Endothelial cell (in vitro differentiated cells): ENCODE measurements at places on chromosomes 6 and 20.
A peak's percentile ranks its signal among the peaks of the same experiment; 100 is the strongest.

GRCh38 chr6:150346346-150346745, 22.5 kb upstream of the IYD start:
- no peaks in the 10 kb centered on the region for H3K27me3 ChIP-seq
- no peak overlapping the region for H3K27ac ChIP-seq
- H3K4me3 ChIP-seq, result no peak overlapping the region
- no peak for DNase-seq
- H3K36me3 ChIP-seq, result no peaks in the 10 kb centered on the region
- H3K4me1 ChIP-seq, result no peaks in the 10 kb centered on the region

GRCh38 chr6:22036275-22036674, 260.6 kb downstream of the PRL start:
- H3K4me1 ChIP-seq, result peaks cover 4% of the 10 kb centered on the region
- peaks cover 23% of the 10 kb centered on the region for H3K36me3 ChIP-seq
- no peak overlapping the region for H3K4me3 ChIP-seq
- H3K27me3 ChIP-seq, result peaks cover 1% of the 10 kb centered on the region
- no peak for DNase-seq

DNA sequence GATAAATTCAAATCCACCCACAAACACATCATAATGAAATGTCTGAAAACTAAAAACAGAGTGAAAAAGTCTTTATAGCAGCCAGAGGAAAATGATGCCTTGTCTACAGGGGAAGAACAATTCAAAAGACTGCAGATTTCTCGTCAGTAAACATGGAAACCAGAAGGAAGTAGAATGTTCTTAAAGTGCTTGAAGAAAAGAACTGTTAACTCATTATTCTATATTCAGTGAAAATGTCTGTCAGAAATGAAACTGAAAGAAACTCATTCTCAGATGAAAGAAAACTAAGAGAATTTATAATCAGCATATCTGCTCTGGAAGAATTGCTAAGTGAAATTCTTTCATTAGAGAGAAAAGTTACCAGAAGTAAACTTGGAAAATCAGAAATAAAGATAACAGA, 416.1 kb downstream of the TBC1D32 start:
- no peak overlapping the region for H3K4me3 ChIP-seq
- H3K27ac ChIP-seq, result no peak overlapping the region
- H3K27me3 ChIP-seq, result no peaks in the 10 kb centered on the region
- DNase-seq, result no peak
- H3K4me1 ChIP-seq, result no peaks in the 10 kb centered on the region

DNA sequence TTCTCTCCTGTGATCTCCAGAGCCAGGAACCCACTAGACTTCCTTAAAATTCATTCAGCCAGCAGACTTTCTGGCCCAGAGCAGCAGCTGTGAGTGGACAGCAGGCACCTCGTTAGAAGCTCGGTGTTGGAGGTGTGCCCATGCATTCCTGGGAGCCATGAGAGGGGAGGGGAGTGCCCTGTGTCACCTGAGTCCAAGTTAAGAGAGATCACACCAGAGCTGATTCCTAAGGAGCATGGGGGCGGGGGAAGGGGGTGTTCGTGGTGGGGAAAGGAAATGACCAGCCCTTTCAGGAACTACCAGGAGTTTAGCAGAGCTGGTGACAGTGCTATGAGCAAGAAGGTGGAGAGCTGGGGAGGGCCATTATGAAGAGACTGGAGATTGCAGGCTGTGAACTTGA, 46.9 kb downstream of the GFRA4 start:
- peaks cover 20% of the 10 kb centered on the region for H3K4me1 ChIP-seq
- no peak overlapping the region for H3K27ac ChIP-seq

GRCh38 chr20:45496166-45496565, 19.3 kb downstream of the SPINT3 start:
- H3K36me3 ChIP-seq, result no peaks in the 10 kb centered on the region
- H3K27me3 ChIP-seq, result peaks cover 4% of the 10 kb centered on the region
- DNase-seq, result no peak
- H3K4me3 ChIP-seq, result no peak overlapping the region
- H3K4me1 ChIP-seq, result no peaks in the 10 kb centered on the region

- DNase-seq, result no peak
- H3K27ac ChIP-seq, result no peak overlapping the region
- no peak overlapping the region for H3K4me3 ChIP-seq
Observed at GRCh38 chr6:149060300-149060984, 257.1 kb upstream of the TAB2 start.

- peak overlapping the region; percentile 96 for H3K27ac ChIP-seq
- peaks cover 10% of the 10 kb centered on the region for H3K36me3 ChIP-seq
- H3K4me1 ChIP-seq, result peaks cover 27% of the 10 kb centered on the region
- peaks cover 10% of the 10 kb centered on the region for H3K27me3 ChIP-seq
- peak overlapping the region; percentile 97 for H3K4me3 ChIP-seq
Observed at GRCh38 chr20:17571153-17571527, 1.3 kb downstream of the DSTN start.

DNA sequence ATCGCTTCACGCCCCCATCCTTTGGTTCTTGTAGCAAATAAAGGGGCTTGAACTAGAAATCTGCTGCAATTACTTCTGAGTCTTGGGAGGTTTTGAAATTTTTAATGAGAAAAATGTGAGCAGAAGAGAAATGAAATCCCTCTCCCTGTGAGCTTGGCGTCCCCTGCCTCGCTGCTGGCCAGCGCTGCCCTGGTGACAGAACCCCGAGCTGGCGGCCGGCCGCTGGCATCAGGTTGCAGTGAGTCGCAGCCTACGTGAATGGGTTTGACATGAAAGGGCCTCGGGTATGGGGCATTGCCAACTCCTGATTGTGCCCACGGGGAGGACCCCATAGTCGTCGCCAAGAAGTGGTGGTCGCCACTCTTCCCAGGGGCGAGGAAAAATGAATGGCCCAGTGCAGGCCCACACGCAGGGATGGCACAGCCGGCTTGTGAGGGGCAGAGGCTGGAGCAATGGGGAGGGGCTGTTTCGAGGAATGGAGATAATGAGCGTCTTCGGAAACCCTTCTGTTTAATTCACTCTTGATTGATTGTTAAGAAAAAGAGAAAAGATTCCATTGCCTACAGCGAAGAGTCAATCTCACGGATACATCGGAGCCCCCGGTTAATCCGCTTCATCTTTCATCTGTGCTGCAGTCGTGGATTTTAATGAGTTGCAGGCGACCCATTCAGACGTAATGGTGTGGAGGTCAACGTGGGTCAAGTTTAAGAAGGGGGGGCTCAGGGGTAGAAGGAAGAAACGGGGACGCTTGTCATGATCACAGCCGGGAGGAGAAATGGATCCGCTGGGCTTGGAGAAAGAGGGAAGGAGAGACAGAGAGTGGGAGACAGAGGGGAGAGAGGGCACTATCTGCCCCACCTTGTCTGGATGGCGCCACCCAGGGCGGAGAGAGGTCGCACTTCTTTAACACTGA, 380.1 kb downstream of the THBS2 start:
- H3K27me3 ChIP-seq, result peaks cover 9% of the 10 kb centered on the region
- no peak for DNase-seq
- H3K36me3 ChIP-seq, result no peaks in the 10 kb centered on the region

- H3K4me1 ChIP-seq, result no peaks in the 10 kb centered on the region
- peaks cover 6% of the 10 kb centered on the region for H3K36me3 ChIP-seq
- no peak overlapping the region for H3K4me3 ChIP-seq
- H3K27ac ChIP-seq, result no peak overlapping the region
- no peak for DNase-seq
Observed at GRCh38 chr20:59783641-59784010, 149.8 kb downstream of the SYCP2 start.

- no peak for DNase-seq
- H3K27me3 ChIP-seq, result no peaks in the 10 kb centered on the region
- no peak overlapping the region for H3K4me3 ChIP-seq
- no peak overlapping the region for H3K27ac ChIP-seq
Observed at GRCh38 chr6:38937839-38938613, 110.6 kb upstream of the GLP1R start.

GRCh38 chr6:41584668-41585205, 38.6 kb downstream of the FOXP4 start:
- no peak for DNase-seq
- H3K27ac ChIP-seq, result no peak overlapping the region
- peaks cover 9% of the 10 kb centered on the region for H3K36me3 ChIP-seq
- H3K4me3 ChIP-seq, result no peak overlapping the region

DNA sequence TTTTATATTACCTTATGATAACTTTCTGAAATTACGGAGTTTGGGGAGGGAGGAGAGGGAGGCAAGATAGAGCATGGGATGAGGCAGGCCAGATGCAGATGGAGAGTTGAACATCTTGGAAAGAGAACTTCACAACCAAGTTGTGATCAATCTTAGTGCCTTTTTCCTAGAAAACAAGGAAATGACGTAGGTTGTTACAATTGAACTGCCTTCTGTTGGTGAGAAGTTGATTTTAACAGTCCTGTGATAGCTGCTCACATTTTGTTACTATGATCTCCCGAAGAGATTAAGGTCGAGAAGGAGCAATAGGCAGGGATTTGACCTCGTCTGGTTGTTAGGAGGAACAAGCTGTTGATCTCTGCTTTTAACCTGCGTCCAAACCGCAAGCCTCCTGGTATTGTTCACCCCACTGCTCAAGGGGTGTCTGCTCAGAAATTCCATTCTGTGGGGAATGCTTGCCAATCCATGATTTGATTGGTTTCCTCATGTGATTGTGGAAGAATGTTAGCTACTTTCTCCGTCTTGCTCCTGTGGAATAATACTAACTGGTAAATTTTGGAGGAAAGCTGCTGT, 35.1 kb downstream of the TIAM2 start:
- H3K36me3 ChIP-seq, result peaks cover 11% of the 10 kb centered on the region
- H3K27me3 ChIP-seq, result peaks cover 1% of the 10 kb centered on the region
- no peak overlapping the region for H3K4me3 ChIP-seq
- peaks cover 4% of the 10 kb centered on the region for H3K4me1 ChIP-seq
- DNase-seq, result no peak

DNA sequence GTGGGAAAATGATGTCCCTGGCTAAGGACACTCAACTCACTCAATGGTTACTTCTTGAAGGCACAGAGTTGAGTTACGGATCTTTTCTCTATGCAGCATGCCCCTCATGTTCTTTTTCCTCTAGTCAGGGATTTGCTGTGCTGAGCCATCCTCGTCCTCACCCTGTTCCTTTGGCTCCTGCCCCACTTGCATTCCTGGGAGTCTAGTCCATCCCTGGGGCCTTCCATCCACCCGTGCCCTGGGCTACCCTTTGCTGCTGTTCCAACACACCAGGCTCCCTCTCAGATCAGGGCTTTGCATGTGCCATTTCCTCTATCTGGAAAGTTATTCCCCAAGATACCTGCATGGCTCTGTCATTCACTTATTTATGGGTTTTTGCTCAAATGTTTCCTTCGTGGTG, 13.3 kb upstream of the KCNG1 start:
- no peak overlapping the region for H3K4me3 ChIP-seq
- peak overlapping the region; percentile 3 for H3K27ac ChIP-seq
- peaks cover 4% of the 10 kb centered on the region for H3K4me1 ChIP-seq
- H3K36me3 ChIP-seq, result no peaks in the 10 kb centered on the region
- no peak for DNase-seq

GRCh38 chr20:44762466-44763140, 16.9 kb downstream of the KCNK15 start:
- peaks cover 7% of the 10 kb centered on the region for H3K27me3 ChIP-seq

- no peak overlapping the region for H3K27ac ChIP-seq
- no peak for DNase-seq
- no peaks in the 10 kb centered on the region for H3K36me3 ChIP-seq
- peaks cover 5% of the 10 kb centered on the region for H3K27me3 ChIP-seq
- no peaks in the 10 kb centered on the region for H3K4me1 ChIP-seq
Observed at GRCh38 chr6:118804091-118804490, 89.9 kb upstream of the ASF1A start.

DNA sequence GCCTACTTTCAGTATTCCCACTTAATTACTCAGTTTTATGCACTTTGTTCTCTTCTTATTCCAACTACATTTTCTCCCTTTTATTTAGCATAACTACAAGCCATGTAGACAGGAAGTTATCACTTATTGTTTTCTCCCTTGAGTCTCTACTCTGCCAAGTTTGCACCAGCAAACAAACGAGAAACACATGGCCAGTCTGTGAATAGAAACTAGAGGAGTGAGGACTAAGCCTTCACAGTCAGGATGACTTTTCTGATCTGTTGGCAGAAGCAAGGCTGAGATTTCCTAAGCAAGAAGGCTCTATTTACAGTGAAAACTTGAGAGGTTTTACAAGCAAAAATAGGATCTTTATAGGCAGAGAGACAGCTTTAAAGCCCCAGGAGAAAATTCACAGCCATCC, 69.8 kb upstream of the TINAG start:
- DNase-seq, result no peak
- no peaks in the 10 kb centered on the region for H3K27me3 ChIP-seq
- no peak overlapping the region for H3K4me3 ChIP-seq
- H3K36me3 ChIP-seq, result no peaks in the 10 kb centered on the region
- no peak overlapping the region for H3K27ac ChIP-seq

DNA sequence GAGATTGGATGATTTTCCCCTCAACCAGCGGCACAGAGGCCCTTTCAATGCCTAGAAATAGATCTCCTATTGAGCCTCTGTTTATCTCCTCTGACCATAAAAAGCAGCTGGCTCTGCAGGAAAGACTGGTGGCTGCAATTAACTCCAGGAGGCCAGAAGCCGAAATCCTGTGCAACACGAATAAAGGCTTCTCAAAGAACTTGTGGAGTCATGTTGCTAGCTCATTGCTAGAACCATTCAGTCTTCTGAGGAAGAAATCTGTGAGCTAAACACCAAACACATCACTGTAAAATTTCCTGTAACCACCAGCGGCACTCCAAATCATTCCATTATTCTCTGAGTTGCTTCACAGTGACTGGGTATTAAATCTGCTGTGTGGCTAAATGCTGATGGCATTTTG, 49.1 kb upstream of the TPD52L1 start:
- no peak for DNase-seq
- no peak overlapping the region for H3K4me3 ChIP-seq
- no peaks in the 10 kb centered on the region for H3K27me3 ChIP-seq
- peak overlapping the region; percentile 67 for H3K27ac ChIP-seq
- peaks cover 39% of the 10 kb centered on the region for H3K4me1 ChIP-seq
- H3K36me3 ChIP-seq, result no peaks in the 10 kb centered on the region

DNA sequence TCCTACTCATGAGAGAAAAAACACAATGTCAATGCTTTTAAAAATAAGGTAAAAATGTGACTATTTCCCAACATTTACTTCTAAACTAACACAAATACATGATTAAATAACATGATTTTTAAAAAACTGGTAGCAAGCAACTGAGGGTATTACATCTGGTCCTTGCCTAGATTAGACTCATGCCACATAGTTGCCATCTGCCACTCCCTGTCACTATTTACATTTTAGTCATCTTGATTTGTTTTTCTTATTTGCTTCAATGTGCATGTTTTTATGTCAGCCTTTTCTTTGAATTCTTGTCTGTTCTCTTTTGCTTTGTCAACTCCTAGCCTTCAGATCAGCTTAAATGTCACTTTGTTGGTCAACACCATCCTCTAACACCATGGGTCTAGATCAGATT, 207.0 kb upstream of the SIM1 start:
- H3K27ac ChIP-seq, result no peak overlapping the region
- no peaks in the 10 kb centered on the region for H3K4me1 ChIP-seq
- H3K36me3 ChIP-seq, result no peaks in the 10 kb centered on the region
- no peaks in the 10 kb centered on the region for H3K27me3 ChIP-seq
